Fibroblast of villous mesenchyme (primary cell): ENCODE measurements at places on chromosomes 11 and 22.

GRCh38 chr11:102662607-102663006 lies 37.5 kb upstream of the MMP20 start:
- DNase-seq = no peak

- no peak for DNase-seq
Measured at GRCh38 chr11:84923489-84923888, 703.7 kb downstream of the DLG2 start.

DNA sequence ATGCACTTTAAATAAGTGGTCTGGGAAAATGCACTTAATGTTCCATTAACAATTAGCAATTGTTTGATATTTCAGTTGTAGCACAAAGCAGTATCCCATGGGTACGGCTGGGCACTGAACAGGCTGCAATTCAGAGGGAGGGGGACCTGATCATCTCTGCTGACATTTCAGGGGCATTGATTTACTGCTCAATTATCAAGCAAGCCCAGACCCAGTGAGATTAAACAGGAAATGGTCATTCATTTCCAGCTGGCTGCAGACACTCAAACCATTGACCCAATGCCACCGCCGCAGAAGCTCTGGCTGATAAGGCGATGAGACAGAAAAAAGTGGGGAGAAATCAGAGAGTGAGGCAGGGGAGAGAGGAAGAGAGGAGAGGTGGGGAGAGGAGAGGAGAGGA lies 1.2 kb downstream of the GPR83 start:
- DNase-seq = no peak

GRCh38 chr11:64969209-64969608 lies 2.7 kb downstream of the MAJIN start:
- DNase-seq = peak; percentile 8

GRCh38 chr11:706439-706956 lies 467 bp downstream of the EPS8L2 start:
- DNase-seq = peak; percentile 47
